Stimulated activated CD4-positive, alpha-beta T cell treated with anti-CD3 and anti-CD28 coated beads, TNF-alpha, amount 100 ng/mL, for 24 hours (primary cell): ENCODE measurements at places on chromosomes 1 and 21.

DNA sequence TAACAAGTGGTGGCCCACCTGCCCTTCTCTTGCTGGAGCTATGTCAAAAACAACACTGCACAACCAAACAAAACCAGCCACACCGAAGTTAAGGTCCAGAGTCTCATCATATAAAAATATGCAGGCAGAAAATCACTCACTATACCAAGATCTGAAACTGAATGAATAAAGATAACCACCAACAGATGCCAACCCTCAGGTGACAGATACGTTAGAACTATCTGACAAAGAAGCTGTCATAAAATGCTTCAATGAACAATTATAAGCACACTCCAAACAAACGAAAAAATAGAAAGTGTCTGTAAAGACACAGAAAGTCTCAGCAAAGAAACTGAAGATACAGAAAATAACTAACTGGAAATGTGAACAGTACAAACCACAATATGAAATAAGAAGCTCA lies 14.0 kb downstream of the ZNF496 start:
- DNase-seq = no peak

DNA sequence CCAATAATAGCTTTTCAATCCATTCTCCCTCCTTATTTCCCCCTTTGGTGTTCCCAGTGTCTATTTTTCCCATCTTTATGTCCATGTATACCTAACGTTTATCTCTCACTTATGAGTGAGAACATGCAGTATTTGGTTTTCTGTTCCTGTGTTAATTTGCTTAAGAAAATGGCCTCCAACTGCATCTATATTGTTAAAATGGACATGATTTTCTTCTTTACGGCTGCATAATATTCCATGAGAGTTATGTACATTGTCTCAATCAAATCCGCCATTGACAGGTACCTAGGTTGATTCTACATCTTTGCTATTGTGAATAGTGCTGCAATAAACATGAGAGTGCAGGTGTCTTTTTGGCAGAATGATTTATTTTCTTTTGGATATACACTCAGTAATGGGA lies 126.7 kb downstream of the CTH start:
- no peak for DNase-seq

DNA sequence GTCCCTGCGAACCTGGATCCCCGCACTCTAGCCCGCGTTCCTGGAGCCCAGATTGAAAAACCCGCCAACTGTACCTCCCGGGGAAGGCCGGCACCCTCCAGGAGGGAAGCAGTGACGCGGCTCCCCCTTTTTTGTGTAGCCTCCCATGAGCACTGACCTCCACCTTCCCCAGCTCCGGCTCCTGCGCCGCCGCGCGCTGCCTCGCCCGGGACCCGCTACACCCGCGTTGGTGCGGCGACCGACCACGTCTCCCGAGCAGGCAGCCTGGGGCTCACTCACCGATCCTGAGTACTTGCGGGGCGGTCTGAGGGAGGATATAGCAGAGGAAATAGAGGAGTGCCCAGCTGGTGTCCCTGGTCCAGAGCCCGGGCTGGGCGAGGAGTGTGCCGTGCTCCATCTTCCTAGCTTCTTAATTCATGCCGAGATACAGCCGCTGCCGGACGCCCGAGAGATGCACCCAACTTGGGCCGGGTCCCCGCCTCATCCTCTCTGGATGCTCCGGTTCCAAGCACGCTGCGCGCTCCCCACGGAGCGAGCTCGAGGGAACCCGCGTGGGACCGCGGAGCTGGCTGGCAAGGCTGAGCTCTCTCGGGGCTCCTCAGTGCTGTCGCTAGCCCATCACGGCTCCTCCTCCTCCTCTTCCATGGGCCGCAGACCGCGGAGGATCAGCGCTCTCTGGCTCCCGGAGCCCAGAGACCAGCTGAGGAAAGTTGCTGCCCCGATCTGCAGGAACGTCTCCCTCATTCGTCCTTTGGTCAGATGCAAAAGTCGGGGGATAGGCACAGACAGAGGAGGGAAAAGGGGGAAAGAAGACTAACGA lies 482 bp downstream of the GRIK1 start:
- DNase-seq = no peak

DNA sequence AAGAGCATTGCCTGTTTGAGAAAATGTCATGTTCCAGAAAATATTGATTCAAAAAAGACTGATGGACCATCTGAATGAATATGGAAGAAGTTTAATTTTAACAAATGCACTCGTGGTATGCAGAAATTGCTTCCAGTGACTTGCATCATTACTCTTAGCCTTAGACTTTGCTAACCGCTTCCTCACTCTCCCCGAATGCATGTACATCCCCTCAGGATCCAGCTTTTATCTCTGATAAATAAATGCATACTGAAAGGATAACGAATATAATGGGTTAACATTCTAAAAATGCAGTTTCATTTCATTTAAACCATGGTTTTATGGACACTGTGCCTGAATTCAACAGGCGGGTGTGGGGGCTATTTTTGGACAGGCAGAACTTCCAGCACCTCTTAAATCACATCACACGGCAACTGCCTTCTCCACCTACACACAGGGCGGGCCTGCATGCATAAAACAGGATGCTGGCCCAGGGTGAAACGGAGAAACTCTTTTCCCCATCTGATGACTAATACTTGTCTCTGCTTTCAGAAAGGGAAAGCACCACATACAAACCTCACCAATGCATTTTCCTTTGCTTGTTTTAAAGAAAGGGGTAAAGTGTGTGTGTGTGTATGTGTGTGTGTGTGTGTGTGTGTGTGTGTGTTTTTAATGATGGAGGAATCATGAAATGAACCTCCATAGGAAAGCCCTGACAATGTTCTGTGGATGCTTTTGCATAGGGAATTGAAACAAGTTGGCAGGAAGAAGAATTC lies 48.7 kb downstream of the SPAG17 start:
- DNase-seq = peak; percentile 11
